NCI-H2029 (cell line): ENCODE measurements at places on chromosomes 1 and 21.

DNA sequence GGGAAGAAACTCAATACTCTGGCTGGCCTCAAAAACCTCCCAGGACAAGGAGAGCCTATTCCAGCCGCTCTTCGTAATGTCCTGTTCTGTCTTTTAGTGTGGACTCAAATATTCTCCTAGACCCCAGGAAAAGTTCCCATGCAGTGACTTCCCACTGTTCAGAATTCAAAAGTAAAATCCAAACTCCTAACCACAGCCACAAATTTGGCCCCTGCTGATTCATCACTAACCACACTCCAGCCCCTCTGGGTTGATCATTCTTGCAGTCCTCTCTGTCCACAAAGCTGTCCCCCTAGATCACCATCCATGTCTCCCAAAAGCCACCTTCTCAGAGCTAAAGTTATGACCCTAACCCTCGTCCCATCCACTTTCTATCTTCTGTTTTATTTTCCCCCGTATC is 5.1 kb downstream of the CTNNBIP1 start:
- DNase-seq = no peak

GRCh38 chr21:31908106-31909031 is 35.5 kb downstream of the HUNK start:
- no peak for DNase-seq

GRCh38 chr1:33149453-33150190 is 32.2 kb downstream of the TRIM62 start:
- DNase-seq = no peak

DNA sequence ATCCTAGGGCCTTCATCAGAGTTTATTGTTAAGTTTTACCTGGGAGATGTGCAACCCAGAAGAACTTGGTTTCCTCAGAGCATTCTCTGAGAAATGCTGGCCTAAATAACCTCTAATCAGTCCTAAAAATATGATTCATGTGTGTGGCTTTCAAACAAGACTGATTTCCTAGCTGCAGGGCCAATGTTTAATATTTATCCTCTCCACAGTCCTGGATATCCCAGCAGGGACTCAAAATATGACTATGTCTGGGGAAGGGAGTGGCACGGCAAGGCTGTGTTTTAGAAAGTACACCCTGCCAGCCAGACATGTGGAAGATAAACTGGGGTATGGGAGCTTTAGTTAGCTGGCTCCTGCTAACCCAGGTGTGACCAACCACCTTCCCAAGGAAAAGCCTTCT is 26.3 kb downstream of the PLPP3 start:
- DNase-seq = no peak

DNA sequence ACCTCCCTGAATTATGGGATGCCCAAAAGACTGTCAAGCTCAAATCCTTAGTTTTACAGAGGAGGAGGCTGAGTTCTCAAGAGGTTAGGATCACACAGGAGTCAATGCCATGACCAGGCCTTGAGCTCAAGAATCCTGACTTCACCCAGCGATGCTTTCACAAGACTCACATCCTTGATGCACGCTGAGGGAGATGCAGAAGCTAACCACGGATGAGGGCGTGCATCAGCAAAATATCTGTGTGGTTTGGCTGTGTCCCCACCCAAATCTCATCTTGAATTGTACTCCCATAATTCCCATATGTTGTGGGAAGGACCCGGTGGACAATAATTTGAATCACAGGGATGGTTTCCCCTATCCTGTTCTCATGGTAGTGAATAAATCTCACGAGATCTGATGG is 133.2 kb downstream of the KCNJ6 start:
- DNase-seq = no peak

GRCh38 chr1:231020816-231021215 is 19.2 kb downstream of the FAM89A start:
- no peak for DNase-seq

GRCh38 chr1:179029321-179029759 is 3.6 kb downstream of the FAM20B start:
- DNase-seq = no peak

GRCh38 chr1:185445594-185445993 is 128.6 kb upstream of the IVNS1ABP start:
- DNase-seq = no peak

DNA sequence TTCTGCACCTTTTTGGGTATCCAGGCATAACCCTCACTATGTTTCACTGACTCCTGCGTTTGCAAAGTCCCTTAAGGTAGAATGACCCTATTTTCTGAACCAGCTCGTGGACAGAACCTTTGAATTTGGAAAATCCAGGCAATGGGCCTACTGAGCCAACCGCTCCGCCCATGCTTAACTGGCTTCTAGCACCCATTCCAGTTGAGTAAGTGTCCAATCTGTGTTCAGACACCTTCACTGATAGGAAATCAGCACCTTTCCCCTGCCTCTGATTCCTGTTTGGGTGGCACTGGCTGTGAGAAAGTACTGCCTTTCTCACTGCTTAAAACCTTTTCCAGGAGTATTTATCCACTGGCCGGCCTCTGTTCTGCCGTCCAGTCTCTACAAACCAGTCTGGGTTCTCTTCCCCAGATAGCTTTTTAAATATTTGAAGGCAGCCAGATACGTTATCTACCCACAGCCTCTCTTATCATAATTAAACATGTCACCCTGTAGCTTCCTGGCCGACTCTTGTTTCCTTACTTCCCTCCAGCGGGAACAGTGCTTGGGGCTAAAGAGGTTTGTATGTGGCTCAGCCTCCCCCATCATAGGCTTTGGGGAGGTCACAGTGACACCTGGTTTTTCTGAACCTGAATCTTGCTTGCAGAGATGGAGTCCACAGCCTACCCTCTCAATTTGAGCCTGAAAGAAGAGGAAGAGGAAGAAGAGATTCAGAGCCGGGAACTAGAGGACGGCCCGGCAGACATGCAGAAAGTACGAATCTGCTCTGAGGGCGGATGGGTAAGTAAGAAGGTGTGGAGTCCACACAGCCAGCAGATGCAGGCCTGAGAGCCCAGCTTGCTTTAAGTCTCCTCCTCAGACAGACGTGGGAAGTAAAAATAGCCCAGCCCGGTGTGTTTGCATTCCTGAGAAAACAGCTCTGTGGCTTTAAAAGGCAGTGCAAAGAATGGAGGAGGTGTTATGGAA is 1.3 kb downstream of the POGK start:
- DNase-seq = no peak

GRCh38 chr1:31302709-31303441 is 6.0 kb downstream of the ZCCHC17 start:
- DNase-seq = no peak

GRCh38 chr1:71083271-71083670 is 2.4 kb upstream of the ZRANB2 start:
- no peak for DNase-seq

DNA sequence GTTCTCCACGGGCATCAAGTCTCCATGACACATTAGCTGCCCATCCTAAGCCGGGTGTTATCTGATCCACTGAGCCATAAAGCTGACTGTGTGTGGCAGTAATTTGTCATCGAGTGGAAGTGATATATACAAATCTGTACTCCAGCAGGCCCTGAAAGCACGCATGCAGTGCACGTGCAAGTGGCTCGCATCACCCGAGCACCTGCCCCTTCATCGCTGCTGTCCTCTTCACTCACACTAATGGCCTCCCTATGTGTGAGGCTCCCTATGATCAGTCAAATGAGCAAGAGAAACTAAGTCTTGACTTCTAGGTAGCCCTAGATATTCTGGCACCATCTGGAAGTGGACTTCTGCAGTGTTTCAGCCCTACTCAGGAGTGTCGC is 248.6 kb downstream of the MATN1 start:
- no peak for DNase-seq

DNA sequence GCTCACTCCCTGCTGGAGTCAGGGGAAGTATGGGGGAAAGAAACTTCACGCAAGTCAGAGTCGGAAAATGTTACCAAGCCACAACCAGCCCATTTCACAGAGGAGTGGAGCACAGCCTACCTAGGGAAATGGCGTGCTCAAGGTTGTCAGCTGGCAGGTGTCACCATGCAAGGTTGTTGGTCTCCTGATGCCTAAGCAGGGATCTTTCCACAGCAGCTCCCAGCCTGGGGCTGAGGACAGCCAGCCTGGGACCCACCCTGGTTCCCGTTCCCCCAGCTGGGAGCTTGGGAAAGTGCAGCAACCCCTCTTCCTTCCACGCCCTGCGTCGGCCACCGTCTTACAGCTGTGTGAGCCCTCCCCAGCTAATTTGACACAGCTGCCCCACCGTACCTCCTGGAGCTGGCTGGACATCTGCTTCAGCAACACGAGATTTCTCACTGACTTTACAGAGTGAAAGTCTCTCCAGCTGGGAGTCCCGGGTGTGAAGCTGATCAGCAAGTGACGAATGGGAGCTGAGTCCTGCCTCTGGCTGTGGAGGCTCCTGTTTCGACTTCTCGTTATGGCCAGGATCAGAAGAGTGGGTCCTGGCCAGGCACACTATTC is 224.6 kb upstream of the RAB4A start:
- DNase-seq = no peak

- DNase-seq = no peak
Observed at GRCh38 chr21:36338975-36339374, 19.0 kb downstream of the MORC3 start.

GRCh38 chr1:169102567-169102966 is 3.9 kb upstream of the ATP1B1 start:
- peak; percentile 50 for DNase-seq

DNA sequence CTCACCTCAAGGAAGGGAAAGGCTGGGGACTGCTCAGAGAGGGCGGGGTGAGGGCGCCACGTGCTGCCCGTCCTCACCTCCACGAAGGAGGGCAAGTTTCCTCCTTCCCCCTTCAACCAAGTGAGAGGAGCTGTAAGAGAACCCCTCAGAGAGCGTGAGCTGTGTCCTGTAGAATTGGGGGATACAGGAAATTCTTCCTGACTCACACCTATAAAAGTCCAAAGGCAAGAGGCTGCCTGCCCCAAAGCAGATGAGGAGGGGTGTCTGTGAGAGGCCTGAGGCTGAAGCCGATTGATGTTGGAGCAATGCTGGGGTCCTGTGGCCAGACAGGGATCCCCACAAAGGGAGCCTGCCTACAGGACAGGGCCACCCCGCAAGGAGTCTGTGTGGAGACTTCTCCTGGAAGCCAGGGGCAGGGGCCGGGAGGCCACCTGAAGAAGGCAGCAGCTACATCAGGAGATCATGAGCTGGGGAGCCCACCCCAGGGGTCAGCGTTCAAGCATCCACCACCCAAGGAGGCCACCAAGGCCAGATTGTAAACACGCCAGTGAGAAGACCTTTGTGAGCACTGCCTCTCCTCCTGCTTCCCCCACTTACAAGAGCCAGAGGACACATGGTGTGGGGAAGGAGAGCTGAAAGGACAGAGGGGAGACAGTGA is 27.7 kb downstream of the S100A6 start:
- no peak for DNase-seq

DNA sequence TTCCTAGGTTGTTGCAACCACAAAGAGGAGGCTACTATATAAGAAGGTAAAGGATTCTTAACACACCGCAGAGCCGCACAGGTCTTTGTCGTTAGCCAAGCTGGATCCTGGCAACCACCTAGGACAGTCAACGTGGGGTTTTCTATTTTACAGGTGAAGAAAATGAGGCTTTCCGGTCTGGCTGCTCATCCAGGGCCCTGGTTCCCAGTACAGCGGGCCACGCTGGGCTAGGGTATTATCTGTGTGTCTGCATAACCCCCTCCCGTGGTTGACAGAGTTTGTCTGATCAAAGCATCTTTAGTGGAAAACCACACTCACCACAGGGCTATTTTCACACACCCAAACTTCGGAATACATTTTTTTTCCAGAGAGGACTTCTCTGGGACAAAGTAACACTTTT is 39.0 kb upstream of the PDE9A start:
- no peak for DNase-seq

GRCh38 chr1:172533513-172534151 is 682 bp downstream of the SUCO start:
- no peak for DNase-seq

- no peak for DNase-seq
Observed at GRCh38 chr1:115134850-115135480, 45.7 kb upstream of the TSPAN2 start.

- DNase-seq = no peak
Observed at GRCh38 chr1:45945426-45945825, 142.0 kb downstream of the MAST2 start.

GRCh38 chr1:232271991-232272589 is 357.8 kb downstream of the SIPA1L2 start:
- no peak for DNase-seq

GRCh38 chr1:53738205-53739108 is 507 bp downstream of the GLIS1 start:
- no peak for DNase-seq

DNA sequence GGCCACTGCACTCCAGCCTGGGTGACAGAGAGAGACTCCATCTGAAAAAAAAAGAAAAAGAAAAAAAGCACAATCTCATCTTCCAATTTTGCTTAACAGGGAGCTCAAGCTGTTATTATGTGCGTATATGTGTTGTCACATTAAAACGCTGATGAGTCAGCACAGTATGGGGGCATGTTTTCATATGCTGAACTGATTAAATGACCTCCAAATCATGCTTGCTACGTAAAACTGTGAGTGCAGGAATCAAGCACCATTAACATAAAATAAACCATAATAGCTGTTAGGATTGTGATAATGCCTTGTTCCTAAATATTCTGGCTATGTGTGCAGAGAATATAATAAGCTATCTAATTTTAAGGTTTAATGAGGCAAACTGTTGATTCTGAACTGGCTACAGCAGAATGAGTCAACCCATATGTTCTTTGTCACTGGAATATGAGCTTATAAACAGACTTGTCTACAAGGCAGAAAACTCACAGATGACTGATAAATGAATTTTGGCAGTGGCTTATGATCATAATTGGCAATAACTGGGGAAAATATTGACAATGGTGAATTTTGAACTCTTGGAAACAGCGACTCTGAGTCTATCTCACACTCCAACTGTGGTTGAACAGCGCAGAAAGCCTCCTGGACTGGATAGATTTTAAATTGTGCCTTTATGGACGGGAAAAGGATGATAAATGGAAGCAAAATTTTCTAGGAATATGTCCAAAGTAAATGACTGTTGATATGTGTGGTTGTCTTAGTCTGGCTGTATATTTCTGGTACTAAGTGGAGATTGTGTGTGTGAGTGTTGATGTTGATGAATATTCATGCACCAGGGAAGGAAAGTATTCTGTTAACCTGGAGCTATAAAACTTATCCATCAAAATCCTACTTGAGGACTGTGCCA is 75.5 kb downstream of the VCAM1 start:
- no peak for DNase-seq

GRCh38 chr1:112396653-112397471 is 848 bp downstream of the CTTNBP2NL start:
- DNase-seq = no peak

- no peak for DNase-seq
Observed at GRCh38 chr1:201377611-201378092, at the start of gene TNNT2. TNNT2 (minus strand) TSS chr1:201377680; CDS start chr1:201373254, 4,426 bp downstream.

DNA sequence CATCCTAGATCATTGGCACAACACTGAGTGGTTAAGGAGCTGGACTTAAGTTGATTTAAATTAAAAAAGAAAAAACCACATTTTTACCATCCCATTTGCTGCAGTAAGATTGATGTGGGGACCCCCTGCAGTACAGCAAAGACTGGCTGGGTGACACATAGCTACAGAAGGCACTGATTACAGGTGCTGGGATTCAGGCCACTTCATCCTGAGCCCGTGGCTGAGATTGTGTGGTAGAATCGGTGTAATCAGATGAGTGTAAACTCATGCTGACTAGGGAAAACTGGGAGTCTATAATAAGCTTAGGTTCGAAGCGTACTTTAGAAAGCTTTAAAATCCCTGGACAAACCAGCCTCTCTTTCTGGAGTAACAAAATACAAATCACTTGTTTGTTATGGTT is 70.1 kb downstream of the SLC25A24 start:
- no peak for DNase-seq

GRCh38 chr1:59917026-59917784 is 9.4 kb downstream of the CYP2J2 start:
- no peak for DNase-seq

- no peak for DNase-seq
Observed at GRCh38 chr1:100847361-100848082, 47.1 kb downstream of the EXTL2 start.
